Activated T-helper 1 cell treated with Interleukin-2 at 50 U/mL for 16 hours (primary cell): ENCODE measurements at places on chromosomes 5 and 9.
A peak's percentile ranks its signal among the peaks of the same experiment; 100 is the strongest.

DNA sequence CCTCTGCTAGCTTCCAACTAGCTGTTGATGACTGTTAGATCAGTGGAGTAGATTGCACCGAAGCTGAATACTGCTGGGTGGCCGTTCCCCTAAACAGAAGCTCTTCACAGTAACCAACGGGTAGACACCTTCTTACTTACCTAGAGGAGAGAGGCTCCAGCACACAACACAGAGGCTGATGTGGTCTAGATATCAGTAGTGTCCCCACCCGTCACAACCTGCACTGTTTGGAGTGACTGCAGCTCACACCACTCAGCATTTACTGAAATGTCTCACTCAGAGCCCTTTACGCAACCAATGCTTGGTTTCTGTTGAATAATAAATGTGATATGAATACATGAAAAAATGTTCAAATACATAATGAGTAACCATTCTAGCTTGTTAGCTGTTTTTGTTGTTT is 5.3 kb downstream of the TMEM174 start:
- DNase-seq, result no peak

GRCh38 chr9:33049680-33050361 is 24.7 kb downstream of the DNAJA1 start:
- DNase-seq, result no peak

DNA sequence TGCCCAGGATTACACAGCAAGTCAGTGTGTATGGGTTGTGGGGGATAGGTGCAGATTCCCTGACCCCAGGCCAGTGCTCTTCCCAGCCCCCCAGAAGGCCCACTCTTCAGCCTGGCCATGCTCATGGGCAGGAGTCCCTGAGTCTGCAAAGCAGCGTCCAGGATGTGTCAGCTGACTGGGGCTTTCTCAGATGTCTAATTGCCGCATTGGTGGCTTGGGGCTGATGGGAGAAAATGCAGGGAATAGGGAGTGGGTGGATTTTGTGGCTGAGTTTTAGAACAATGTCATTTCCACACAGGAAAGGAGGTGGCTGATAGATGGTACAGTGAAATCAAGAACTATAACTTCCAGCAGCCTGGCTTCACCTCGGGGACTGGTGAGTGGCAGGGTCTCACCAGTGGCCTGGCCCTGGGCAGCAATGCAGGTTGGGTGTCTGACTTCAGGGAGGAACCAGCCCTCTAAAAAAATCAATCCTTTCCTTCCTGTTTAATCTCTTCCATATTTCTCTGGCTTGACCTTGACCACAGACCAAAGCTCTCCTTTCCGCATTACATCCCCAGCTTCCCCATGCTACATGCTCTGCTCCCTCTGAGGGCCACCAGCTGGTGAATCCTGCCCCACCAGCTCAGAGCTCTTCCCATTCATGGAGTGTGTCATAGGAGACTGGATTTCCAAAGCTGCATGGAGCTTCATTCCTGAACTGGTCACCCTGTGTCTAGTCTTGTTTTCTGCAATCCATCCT is 14.2 kb downstream of the GLIPR2 start:
- no peak for DNase-seq

DNA sequence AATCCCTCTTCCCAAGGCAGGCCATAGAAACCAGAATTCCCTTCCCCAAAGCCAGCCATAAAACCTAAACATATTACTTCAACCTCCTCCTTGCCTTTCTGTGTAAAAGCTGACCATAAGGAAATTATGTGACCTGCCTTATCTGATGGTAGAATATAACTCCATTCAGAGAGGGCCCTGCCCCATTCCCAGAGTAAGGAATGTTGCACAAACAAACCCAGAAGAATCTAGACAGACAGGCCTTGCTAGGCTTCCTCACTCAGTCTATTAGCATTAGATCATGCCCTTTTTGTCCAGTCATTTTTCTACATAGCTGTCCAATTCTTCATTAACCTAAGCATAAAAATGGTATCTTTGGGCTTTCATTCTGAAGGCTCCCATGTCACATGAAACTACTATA is 17.8 kb upstream of the IFNB1 start:
- no peak for DNase-seq

DNA sequence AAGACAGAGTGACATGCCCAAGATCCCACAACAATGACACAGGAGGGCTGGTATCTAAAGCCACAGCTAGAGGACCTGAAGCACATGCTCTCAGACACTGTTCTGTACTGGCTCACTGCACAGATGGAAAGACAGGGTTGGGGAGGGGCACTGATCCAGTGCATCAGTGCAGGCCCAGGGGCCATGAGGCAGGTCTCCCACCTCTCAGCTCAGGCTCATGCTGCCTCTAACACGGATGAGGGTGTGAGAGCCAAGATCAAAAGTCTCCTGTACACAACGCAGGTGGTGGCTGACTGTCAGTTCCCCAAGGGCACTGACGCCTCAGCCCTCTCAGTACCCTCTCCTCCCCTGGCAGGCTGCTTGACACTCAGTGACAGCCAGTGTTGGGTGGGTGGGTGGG is 10.9 kb downstream of the RAPGEF1 start:
- DNase-seq, result peak; percentile 38

- DNase-seq, result no peak
These were observed 246.6 kb upstream of the SMARCA2 start for GRCh38 chr9:1768561-1768960.

DNA sequence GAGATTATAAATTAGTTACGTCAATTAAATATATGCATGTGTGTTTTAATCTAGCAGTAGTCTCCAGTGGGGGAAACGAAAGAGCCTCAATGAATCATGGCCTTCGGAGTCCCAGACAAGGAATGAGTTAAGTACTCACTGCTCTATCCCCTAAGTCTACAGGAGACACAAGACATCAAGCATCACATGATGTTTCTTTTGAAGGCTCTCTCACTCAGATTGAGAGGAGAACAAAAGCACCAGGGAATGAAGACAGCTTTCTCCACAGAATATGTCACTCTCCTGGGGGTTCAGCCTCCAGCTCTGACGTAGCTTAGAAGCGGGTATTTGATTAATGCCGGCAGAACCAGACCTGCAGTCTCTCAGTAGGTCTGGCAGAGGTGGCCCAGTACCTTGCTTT is 381.4 kb downstream of the ACTL7B start:
- no peak for DNase-seq
